ENCODE measurements at places on chromosomes 7 and 10.

GRCh38 chr10:5545778-5546710, 21.3 kb downstream of the CALML3 start:
- DNase-seq: no peak

DNA sequence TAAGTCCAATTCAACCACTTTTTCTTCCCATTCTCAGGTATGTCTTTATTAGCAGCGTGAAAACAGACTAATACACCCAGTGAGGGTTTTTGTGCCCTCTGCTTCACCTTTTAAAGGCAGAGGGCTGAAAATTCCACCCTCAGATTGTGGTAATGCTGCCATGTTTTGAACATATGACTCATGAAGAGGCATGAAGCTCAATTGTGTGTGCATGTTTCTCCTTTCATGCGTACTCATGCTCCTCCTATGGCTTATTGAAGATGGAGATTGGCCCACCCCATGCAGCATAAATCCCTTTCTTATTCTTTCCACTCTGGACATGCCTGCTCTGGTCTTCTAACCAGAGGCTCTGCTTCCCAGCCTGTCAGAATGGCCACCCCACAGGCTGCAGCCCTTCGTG, 168.0 kb upstream of the PRKCQ start:
- no peak for DNase-seq

DNA sequence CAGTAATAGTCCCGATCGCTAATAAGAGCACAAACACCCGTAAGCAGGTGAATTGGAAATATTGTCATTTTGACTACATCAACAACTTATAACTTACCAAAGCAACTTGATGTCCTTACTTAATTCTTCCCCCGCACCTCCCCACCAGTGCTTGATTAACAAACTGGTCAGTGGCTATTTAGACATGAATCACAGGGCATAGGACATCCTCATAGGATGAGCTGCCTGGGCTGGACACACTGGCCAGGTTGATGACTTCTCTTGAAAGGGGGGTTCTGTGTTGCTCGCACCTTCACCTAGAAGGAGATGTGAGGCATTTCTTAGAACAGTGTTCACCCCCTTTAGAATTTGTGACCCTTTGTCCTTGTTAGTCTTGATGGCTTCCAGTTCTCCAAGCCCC, 163.2 kb downstream of the TCF7L2 start:
- DNase-seq: no peak

DNA sequence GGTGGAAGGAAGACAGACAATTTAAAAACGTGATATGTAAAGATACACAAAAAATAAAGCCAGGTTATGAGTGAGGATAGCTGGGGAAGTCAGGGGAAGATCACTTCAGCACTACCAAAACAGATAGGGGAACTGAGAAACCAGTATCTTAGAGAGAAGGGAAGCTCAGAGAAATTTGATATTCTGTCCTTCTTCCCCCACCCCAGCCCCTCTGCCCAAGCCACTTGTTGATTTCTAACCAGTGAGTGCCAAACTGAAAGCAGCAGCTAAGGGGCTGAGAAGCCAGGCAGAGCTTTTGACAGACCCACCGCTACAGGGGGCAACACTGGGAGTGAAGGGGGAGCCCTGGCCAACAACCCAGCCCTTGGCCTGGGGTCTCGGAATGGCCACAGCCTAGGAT, 9.1 kb upstream of the SLC29A3 start:
- DNase-seq: no peak

DNA sequence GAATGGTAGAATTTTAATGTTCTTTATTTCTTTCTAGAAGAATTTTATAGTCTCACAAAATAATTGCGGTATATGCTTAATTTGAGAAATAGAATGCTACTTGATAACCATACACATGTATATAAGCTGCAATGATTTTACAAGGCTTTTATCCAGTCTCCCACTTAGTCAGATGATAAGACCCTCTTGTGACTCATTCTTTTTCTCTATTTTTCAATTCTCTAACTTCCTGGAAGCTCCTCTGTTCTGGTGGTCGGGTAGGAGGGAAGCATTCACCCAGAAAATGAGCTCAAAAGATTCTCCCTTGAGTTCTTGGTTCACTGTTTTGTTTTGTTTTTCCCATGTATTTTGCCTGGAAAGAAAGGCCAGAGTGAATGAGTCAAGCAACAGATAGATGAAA, 546.6 kb downstream of the INHBA start:
- no peak for DNase-seq

- DNase-seq: no peak
These were observed 137.8 kb downstream of the MAPK8 start for GRCh38 chr10:48444266-48444665.

DNA sequence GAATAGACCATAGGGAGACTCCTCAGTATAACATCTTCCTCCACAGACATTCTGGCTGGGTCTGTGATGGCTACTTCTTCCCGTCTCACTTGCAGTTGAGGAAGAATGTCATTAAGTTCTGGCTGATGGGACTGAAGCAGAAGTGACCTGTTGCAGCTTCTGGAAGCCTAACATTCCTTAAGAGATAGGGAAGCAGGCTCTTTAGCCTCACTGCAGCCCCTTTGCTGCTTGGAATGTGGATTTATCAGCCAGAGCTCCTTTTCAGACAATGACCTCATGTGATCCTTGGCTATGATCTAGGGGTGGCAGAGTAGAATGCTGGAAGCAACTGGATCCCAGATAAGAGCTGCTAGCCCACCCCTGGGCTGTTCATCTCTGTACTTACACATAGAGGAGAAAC, 142.5 kb downstream of the RNF216 start:
- DNase-seq: no peak

Measured in RWPE2 (cell line).